Activated B cell treated with CpG ODN at 0.5 μM for 24 hours (primary cell): ENCODE measurements at places on chromosomes 7 and 10.

DNA sequence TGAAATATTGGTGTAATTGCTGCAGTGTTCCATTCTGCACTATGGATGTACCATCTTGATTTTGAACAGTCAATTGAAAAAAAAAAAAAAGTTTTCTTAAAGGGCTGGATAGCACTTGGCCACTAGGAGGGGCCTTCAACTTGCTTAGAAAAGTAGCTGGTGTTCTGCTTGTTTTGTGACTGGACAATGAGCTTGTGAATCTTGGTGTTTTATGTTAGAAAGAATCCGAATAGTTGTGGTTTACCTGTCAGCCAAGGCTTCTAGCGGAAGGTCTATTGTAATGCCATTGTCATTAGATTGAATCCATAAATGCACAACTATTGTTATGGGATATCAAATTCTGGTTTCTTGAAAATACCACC, 77.1 kb downstream of the BMPER start:
- no peak overlapping the region for H3K4me3 ChIP-seq
- H3K4me1 ChIP-seq, result no peaks in the 10 kb centered on the region
- DNase-seq, result no peak
- H3K27me3 ChIP-seq, result no peaks in the 10 kb centered on the region

GRCh38 chr7:154928136-154929005, 74.6 kb downstream of the PAXIP1 start:
- H3K4me1 ChIP-seq, result peaks cover 28% of the 10 kb centered on the region
- DNase-seq, result peak; percentile 44
- H3K27me3 ChIP-seq, result no peaks in the 10 kb centered on the region
- H3K27ac ChIP-seq, result peak overlapping the region; percentile 99

DNA sequence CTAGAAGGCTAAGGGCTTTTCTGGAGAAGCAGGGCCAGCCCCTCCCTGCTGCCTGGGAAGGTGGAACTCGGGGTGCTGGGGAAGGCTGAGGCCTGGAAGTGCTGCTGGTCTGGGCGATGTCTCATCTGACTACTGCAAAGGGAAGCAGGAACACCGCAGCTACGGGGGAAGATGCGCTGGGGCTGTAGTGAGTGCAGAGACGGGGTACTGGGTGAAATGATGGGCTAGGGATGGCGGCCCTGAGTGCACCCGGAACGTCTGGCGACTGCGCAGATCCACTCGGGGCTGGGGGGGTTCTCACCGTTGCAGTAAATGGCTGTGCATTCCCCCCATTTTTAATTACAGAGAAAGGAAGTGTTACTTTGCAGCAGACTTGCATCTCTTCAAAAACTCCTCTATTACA, 195.4 kb upstream of the ADARB2 start:
- H3K36me3 ChIP-seq, result no peaks in the 10 kb centered on the region
- H3K4me3 ChIP-seq, result no peak overlapping the region
- H3K27me3 ChIP-seq, result peaks cover 7% of the 10 kb centered on the region
- no peak overlapping the region for H3K27ac ChIP-seq
- DNase-seq, result no peak

DNA sequence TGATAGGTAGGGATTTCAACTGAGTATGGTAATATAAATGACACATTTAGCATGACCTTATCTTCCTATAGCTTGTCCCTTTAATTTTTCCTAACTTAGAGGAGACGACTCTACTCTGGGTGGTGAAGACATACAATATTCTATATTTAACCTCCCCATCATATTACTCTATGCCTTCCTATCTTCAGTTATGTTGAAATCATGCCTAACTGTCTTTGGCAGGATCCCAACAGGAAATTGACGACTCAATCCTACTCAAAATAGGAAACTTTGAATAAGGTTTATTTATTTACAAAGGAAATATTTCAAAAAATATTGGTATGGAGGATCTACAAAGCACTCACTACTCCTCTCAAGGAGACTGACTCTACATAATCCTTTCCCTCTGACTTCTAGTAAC, 24.1 kb upstream of the SEMA3A start:
- H3K27ac ChIP-seq, result no peak overlapping the region
- no peak for DNase-seq
- no peaks in the 10 kb centered on the region for H3K36me3 ChIP-seq

DNA sequence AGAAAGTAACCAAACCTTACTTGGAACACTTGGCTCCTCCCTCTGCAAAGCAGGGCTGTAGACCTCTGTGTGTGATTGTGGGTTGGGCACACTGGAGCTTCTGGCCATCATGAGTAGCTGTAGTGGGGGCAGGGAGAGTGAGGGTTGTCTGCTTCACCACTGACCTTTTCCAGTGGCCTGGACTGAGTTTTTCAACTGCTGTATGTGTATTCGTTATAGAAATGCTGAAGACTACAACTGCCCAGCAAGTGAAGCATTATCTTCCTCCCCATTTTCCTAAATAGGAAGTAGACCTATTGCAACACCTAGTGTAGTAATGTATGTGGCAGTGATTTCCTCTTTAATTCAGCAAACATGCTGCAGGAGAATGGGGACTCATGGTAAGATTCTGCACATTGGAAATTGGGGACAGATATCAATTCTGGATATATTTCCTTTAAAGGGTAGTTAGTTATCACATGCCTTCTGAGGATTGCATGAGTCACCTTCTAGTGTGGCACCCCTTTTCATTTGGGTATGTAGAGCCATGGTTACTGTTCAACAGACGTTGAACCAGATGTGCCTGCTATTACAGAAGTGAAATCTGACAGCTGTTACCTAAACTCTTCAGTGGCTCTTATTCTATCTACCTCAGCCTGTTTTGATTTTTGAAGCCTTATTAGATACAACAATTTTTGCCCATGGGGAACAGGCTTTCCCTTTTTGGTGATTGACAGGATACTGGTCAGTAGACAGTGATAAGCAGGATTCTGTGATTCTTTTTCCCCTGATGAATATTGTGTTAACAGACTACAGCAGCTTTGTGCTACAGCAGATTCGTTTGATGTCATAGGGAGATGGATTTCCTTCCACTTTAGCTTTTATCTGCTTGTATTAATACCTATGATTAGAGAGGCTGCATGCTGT, 130.9 kb downstream of the SND1 start:
- no peaks in the 10 kb centered on the region for H3K27me3 ChIP-seq
- peaks cover 5% of the 10 kb centered on the region for H3K36me3 ChIP-seq
- no peak overlapping the region for H3K4me3 ChIP-seq
- H3K27ac ChIP-seq, result peak overlapping the region; percentile 43
- no peak for DNase-seq

GRCh38 chr7:136392856-136393255, 415.7 kb upstream of the MTPN start:
- no peaks in the 10 kb centered on the region for H3K4me1 ChIP-seq
- no peaks in the 10 kb centered on the region for H3K27me3 ChIP-seq
- H3K36me3 ChIP-seq, result no peaks in the 10 kb centered on the region
- H3K27ac ChIP-seq, result no peak overlapping the region
- DNase-seq, result no peak

DNA sequence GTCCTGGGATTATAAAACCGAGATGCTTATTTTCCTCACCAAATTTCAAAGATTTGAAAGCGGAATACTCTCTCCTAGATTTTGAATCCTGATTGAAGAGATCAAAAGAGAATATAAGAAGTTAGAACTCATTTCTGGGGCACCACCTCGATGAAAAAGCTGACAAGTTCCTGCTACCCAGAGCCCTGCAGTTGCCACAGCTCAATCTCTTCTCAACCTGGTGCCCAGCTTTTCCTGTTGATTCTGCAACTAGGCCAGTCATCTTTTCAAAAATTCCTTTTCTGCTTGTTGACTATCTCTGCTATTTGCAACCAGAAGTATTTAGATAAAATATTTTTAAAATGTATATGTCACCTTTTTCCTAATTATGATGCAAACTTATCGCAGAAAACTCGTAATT, 45.0 kb downstream of the MTPN start:
- H3K4me3 ChIP-seq, result no peak overlapping the region
- peaks cover 63% of the 10 kb centered on the region for H3K36me3 ChIP-seq
- no peaks in the 10 kb centered on the region for H3K27me3 ChIP-seq
- H3K4me1 ChIP-seq, result peaks cover 55% of the 10 kb centered on the region
- peak overlapping the region; percentile 21 for H3K27ac ChIP-seq
- DNase-seq, result no peak
